Astrocyte (in vitro differentiated cells and primary cell): ENCODE measurements at places on chromosomes 5 and 9. TPM values are rescaled to one million over a fixed set of nuclear protein-coding genes. Genes with fewer than 3 reads are reported as not detected.

The NR5A1 gene
- total RNA-seq = 0.26 TPM in 1 of 2 replicates, not detected in the other

The TTC1 gene
- total RNA-seq = 53.9 and 61.2 TPM in 2 replicates

- DNase-seq = peak; percentile 53
These were observed 206.2 kb upstream of the SGCD start for GRCh38 chr5:156120777-156121176.

The SLC4A9 gene
- 0.25 TPM in 1 of 2 replicates, not detected in the other for total RNA-seq
